ENCODE measurements at places on chromosomes 11 and 22. TPM values are rescaled to one million over a fixed set of nuclear protein-coding genes. Genes with fewer than 3 reads are reported as not detected.

DNA sequence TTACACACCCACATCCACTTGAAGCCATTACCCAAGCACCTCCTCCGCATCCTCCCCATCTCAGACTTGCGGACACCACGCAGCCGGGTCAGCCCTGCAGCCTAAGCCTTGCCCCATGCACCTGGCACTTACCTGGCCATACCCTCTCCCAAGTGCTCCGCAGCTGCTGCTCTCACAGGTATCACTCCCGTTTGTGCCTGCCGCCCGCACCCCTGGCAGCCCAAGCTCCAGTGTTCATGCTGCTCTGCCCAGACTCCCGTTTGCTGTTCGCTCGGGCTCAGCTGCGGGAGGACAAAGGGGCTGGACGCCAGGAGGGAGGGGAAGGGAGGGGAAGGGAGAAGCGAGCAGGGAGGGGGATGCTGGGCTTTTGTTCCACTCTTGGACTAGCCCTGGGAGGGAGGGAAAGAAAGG is at the start of gene KLHL35:
Gene KLHL35 (minus strand): TSS at position 293 of the 411 bp plus-strand sequence. CDS start 2,574 bp downstream, outside the sequence.
- DNase-seq = no peak

DNA sequence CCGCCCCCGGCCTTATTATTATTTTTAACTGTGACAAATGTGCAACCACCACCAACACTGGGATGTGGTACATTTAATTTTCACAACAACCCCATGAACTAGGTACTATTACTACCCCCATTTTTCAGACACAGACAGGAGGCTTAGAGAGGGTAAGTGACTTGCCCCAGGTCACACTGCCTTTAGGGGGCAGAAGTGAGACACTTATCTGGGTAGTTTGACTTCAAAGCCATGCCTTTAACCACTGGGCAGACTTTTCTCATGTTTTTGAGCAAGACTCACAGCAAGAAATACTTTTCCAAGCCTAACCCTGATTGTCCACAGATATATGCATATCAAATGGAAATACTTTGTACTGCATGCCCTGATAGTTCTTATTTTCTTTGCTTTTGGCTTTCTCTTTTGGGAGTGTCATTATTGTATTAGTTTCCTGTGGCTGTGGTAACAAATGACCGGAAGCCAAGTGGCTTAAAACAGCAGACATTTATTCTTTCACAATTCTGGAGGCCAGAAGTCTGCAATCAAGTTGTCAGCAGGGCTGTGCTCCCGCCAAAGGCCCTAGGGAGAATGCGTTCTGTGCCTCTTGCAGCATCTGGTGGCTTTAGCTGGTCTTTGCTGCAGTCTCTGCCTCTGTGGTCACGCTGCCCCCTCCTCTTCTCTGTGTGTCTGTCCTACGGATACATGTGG is 110.8 kb downstream of the GRIK4 start:
- no peak for DNase-seq

GRCh38 chr11:81237139-81237538 is 1496.5 kb downstream of the FAM181B start:
- no peak for DNase-seq

Gene OR8G1
- polyA plus RNA-seq = not detected
